ENCODE measurements at places on chromosomes 1 and 21.
A peak's percentile ranks its signal among the peaks of the same experiment; 100 is the strongest.

- no peak for DNase-seq
Observed at GRCh38 chr1:37755290-37755689, 9.6 kb downstream of the EPHA10 start.

DNA sequence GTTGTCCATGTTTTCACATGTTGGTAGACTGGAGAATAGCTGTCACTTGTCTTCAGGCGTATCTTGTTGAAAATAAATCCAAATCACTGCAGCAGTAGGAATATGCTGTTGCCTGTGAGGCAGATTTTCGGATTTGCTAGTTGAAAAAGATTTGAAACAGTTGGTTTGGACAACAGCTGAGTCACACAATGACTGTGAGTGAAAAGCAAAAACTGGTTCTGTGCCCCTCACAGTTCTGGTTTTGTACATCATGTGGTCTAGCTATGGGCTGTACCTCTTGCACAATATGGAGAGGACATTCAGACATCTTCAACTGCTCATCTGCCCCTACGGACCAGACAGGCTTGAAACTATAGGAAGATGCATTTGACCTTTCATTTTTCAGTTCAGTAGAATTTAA is 1.8 kb downstream of the ARF1 start:
- peak; percentile 81 for DNase-seq

DNA sequence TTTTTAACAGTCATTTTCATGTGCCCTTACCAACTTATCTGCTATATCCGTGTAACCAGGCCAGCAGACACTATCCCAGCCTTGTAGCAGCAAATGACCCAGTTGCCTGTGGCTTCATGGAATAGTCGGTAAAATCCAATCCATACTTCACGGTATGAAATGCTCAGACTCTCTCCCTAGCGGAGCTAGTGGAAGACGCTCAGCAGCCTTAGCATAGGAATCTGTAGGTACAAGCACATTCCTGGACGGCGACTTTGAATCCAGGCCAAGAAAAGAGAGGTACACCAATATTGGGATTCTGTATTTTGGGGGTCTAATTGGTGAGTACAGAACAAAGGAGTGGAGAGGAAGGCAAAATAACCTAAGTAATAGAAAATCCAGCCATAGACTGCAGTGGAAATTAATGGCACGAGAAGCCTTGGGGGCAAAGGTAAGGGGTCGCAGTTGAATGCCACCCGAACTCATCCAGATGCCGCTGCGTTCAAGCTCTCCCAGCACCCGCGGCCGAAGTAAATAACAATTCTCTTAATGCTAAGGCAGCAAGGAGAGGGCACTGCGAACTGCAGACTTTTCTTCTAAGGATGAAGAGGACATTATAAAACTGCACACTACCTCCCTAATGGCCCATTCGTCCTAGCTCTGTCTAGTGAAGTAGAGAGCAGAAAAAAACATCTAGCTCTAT is 17.7 kb upstream of the TBX15 start:
- DNase-seq: no peak

GRCh38 chr1:234396871-234397270 is 23.6 kb downstream of the COA6 start:
- no peak for DNase-seq

- no peak for DNase-seq
Observed at GRCh38 chr1:240526312-240526711, 85.6 kb downstream of the GREM2 start.
